ENCODE measurements at places on chromosomes 5 and 9.

DNA sequence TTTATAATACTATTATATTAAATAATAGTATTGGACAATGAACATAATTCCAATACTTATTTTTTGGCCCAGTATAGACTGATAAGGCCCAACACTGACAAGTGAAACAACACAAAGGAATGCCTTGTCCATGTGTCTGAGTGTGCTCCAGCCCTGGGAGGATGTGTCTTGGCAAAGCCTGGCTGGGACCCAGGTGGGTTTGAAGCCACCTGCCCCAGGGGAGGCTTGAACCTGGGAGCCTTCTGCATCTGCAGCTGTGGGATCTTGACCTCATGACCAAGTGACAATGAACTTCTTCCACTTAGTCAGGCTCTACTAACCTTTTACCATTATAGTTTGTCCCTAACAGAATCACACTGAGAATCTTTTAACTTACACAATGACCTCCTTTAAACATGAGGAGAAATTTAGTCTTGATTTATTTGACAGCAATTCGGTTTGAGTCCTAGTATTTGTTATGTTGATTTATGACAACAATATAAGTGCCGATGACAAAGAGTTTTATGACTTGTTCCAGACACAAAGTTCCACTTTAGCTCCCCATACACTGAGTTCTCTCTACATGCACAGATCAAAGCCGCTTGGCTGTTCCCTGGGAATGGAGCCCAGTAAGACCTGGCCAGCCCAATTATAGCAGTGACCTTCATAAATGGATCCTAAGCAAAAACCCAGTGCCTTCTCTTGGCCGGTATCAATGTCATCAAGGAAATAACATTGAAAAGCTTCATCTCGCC lies 294.5 kb downstream of the CTNND2 start:
- no peak for DNase-seq

GRCh38 chr5:91787718-91788117 lies 404.6 kb upstream of the ARRDC3 start:
- DNase-seq, result no peak

GRCh38 chr5:158857371-158857770 lies 242.3 kb downstream of the EBF1 start:
- DNase-seq, result no peak

GRCh38 chr5:96687812-96688453 lies 25.8 kb downstream of the CAST start:
- DNase-seq, result no peak

DNA sequence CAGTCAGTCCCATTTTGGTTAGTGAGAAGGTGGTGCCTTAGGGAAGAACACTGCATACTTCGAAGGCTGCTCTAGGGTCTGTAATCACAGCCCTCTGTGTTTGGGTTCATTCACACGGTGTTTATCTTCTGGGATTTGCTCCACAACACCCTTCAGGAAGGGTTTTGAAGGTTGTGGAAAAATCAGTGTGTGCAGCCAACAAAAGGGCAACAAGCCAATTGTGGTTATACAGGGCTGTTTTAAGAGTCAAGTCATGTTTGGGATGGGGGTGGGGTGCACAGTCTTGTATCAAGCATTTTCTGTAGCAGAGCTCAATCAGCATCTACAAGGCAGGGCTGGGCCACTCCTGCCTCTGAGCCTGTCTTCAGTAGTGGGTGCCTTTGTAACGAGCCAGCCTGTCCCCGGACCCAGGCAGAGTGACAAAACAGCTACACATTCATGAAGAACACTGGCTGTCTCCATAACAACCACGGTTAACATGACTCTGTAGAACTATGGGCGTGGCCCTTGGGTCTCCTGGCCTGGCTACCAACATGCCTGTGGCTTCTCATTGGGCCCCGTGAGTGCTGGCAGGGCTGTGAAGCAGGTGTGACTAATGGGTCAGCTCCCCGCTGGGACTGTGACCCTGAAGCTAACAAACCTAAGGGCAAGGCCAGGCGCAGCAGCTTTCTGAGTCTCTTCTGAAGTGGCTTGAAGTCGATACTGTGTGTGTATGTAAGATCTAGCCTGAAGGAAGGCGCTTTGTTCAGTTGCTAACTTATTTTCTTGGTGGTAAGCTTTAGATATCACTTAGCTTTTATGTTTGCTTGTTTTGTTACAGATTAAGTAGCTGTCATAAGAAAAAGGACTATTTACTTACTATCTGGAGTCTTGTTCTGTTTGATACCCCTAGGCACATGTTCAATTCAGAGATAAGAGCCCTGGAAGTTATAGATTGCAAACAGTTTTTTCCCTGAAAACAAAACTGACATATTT lies 27.9 kb upstream of the GOLM1 start:
- no peak for DNase-seq

GRCh38 chr5:79613549-79613948 lies 1.3 kb downstream of the TENT2 start:
- DNase-seq, result no peak

GRCh38 chr9:90000925-90001324 lies 396.1 kb downstream of the GADD45G start:
- DNase-seq, result no peak

All from cortex of kidney (tissue), 1 donor.